Activated CD4-positive, alpha-beta T cell treated with anti-CD3 and anti-CD28 coated beads, Interleukin-2, amount 10 ng/mL, durations not matched to agents 7 days and 5 days (primary cell): ENCODE measurements at places on chromosomes 13 and 19.

DNA sequence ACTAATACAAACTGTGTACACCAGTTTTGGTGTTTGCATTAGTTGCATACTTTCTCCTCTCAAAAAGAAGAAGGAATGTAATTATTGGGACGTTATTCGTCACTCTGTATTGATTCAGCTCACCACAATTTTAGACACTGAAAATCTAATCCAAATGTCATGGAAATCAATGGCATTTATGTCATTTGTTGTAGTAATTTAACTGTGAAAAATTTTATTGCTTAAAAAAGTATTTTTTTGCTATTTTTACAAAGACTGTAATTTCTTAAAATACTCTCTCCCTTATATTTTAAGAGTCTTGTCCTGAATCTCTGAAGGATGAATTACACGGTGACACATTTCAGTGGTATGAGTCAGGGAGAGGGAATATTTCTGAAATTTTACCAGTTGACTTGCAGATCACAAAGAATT lies 2117.6 kb downstream of the PCDH9 start:
- DNase-seq, result no peak

DNA sequence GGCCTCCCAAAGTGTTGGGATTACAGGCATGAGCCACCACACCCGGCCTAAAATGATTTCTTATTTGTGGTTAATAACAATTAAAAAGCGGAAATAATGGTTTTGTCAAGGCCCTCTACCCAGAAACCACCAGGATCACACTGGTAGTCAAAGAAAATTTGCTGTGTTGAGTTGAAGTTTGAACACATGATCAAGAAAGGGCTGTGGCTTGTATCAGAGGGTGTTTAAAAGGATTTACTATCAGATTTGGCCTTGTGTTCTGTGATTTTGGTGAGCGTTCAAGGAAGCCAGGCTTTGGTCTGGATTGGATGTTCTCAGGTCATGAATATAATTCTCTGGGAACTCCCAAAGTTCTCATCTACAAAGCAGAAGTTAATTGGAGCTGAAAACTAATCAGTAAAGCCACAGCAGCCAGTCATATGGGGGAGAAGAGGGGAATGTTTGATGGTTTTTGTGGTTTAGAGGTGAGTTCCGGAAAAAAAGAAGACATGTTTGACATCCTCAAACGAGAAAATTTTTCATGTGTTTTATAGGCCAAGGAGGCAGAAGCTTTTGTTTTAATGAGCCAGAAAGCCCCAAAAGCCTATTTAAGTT lies 10.6 kb upstream of the ZNF556 start:
- no peak for DNase-seq

GRCh38 chr19:38036707-38037611 lies 130.0 kb downstream of the SIPA1L3 start:
- no peak for DNase-seq

- peak; percentile 50 for DNase-seq
Observed at GRCh38 chr13:98839856-98840769, 87.6 kb upstream of the SLC15A1 start.

GRCh38 chr19:641702-642101 lies 2.0 kb downstream of the FGF22 start:
- no peak for DNase-seq

- DNase-seq, result no peak
Observed at GRCh38 chr13:24052547-24053518, 107.7 kb upstream of the SPATA13 start.
